Vagina (tissue), 2 donors: ENCODE measurements at places on chromosomes 16 and 17.

GRCh38 chr17:74729866-74730265, 7.2 kb upstream of the RAB37 start:
- DNase-seq, result no peak

- peak; percentile 34 for DNase-seq
These were observed 25.2 kb downstream of the CD300A start for GRCh38 chr17:74491626-74492025.

DNA sequence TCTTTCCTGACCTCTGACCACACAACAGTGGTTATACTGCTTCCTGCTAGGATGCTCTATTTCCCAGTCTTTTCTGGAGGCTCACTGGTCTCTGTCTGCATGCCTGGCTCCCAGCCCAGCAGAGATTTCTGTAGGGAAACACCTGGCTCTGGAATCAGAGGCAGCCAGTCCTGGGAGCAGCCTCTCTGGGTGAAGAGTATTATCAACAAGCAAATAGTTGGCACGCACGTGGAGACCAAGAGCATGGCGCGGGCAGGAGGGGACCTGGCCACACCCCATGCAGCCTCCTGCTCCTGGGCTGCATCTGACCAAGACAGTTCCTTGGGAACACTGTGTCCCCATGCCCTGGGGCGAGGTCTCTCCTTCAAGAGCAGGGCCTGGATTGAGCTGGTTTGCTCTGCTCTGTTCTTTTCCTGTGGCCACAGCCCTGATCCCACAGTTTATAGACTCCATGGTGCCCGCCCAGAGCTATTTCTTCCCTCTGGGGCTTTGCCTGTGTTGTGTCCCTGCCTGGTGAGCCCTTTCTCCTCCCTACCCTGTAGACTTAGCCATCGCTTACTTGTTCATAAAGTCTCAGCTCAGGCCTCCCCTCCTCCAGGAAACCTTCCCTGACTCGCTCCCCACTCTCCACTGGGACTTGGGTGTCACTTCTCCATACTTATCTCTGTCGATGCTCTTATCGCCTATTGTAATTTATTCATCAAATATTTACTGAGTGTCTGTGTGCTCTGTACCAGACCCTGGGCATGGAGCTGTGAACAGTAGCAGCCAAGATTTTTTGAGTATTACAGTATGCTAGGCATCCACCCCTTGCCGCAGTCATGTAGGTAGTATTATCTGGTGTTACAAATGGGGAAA, 60.6 kb downstream of the SCNN1B start:
- no peak for DNase-seq

DNA sequence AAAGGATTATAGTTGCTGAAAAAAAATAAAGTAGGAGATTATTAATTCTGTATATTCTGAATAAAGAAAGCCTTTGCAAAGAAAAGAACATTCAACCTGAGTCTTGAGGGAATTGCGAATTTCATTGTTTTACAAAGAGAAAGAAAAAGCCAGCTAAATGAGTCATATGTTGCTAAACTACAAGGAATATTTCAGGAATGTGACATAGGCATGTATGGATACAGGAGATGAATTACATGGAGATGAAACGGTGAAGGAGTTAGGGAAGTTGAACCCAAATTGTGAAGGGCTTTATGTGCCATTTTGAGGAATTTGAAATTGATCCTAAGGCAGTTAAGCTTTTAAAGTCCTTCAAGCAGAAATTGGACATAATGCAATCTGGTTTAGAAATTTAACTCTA, 177.3 kb upstream of the RBL2 start:
- no peak for DNase-seq

- no peak for DNase-seq
These were observed 1.1 kb upstream of the CHAD start for GRCh38 chr17:50469671-50470305.

DNA sequence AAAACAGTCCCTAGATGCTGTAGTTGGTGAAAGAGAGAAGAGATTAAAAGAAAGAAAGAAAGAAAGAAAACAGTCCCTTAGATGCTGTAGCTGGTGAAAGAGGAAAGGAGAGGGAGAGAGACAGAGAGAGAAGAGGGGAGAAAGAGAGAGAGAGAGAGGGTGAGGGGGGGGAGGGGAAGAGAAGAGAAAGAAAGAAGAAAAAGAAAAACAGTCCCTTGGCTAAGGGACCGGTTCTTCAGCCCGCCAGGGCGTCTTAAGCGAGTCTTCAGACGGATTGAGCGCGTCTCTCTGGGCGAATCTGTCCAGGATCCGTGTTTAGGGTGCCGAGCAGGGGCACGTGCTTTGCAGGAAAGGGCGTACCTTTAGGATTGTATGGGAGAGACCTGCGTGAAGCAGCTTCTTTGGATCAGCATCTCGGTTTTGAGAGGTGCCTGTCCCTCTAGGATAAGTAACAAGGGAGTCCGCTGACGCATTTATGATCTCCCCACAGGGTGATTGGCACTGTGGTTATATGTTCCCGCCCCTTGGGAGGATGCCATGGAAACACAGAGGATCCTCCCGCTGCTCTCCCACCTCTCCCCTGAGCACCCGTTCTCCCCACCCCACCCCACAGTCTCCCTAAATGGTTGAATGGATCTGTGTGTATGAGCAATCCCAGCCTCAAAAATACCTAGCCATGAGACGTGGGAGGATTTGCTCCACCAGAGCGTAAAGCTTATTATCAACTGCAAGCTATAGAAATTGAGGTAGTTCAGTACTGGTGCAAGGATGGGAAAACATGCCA, 16.7 kb downstream of the GNGT2 start:
- no peak for DNase-seq

DNA sequence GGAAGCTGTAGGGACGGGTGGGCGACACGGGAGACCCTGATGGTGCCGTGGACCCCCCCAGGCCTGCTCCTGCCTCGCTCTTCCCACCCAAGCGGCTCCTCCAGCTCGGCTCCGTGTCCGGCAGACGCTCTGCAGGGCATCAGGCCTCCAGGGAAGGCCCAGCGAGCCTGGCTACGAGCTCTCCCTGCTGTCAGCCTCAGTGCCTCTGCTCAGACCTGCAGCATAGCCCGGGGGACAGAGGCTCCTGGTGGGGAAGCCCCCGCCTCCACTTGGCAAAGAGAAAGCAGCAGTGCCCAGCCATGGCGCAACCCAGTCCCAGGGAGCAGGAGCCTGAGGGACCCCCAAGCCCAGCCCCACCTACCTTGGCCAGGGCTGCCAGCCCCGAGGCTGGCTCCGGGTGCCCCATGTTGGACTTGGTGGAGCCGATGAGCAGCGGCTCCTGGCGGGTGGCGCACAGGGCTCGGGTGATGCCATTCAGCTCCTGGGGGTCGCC, 5.9 kb downstream of the FASN start:
- DNase-seq, result no peak

- no peak for DNase-seq
These were observed 20.3 kb downstream of the HASPIN start for GRCh38 chr17:3744014-3744413.

DNA sequence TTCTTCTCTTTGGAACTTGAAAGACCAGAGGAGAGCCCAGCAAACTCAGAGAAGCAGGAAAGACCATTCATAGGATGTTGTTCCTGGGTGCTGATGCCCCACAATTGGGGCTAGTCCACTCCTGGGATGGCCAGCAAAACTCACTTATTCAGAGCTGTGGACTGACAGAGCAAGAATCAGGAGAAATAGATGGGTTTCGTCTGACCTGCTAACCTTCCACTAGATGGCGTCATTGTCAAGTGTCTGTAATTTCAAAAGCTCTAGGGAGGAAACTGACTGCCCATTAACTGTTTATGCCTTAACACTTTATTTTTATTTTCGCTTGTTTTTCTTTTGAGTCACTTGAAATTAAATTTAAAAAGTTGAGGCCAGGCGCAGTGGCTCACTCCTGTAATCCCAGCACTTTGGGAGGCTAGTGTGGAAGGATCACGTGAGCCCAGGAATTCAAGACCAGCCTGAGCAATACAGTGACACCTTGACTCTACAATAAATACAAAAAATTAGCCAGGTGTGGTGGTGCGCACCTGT, 28.7 kb upstream of the MILR1 start:
- DNase-seq, result no peak

- no peak for DNase-seq
These were observed 209.7 kb downstream of the RBFOX3 start for GRCh38 chr17:79400989-79401703.

DNA sequence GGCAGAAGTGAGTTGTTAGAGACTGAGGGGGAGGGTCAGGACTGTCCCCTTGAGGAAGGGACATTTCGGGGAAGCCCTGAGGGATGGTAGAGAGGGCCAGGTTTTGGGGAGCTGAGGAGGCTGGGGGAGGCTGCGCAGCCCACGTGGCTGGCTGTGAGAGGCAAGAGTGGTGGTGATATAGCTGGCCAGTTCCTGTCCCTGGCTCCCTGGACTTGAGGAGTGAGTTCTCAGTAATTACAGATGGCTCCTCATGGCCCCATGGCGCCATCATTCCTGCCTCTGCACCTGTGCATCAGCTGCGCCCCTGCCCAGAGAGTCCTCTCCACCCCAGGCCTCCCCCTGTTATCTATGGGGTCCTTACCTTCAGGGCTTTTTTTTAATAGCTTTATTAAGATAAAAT, 30.3 kb downstream of the MPRIP start:
- no peak for DNase-seq
